Vagina (tissue), 2 donors: ENCODE measurements at places on chromosomes 5 and 9. TPM values are rescaled to one million over a fixed set of nuclear protein-coding genes. Genes with fewer than 3 reads are reported as not detected.
A peak's percentile ranks its signal among the peaks of the same experiment; 100 is the strongest.

The CTXN3 gene
- not detected for total RNA-seq

The CENPP gene
- 9.3 TPM for total RNA-seq

The AGXT2 gene
- not detected for total RNA-seq

The NNT gene
- 40.3 TPM for total RNA-seq

The LEAP2 gene
- 4.2 TPM for total RNA-seq

The SLC35D2 gene
- total RNA-seq = 17.9 TPM

The SPTAN1 gene
- 292 TPM for total RNA-seq

The PLK2 gene
- total RNA-seq = 169 TPM

The CDH9 gene
- total RNA-seq = not detected

The ZBED3 gene
- total RNA-seq = 9.1 TPM

DNA sequence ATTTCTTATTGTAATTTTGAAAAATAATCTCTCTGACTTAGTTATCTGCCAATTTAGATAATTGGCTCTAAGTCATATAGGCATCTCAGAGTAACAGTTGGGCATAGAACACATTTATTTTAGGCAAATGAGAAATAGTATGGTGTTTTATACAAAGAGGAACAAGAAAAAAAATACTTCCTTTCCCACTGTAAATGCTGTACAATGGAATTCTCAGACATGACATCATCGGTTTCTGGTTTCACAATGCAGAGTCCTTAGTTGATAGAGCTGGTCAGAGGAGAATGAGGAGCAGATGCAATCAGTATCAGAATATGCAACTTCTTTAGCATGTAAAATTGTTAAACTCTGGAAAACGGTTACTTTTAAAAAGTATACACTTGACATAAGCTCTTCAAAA lies 49.4 kb downstream of the PLK2 start:
- no peak for DNase-seq

DNA sequence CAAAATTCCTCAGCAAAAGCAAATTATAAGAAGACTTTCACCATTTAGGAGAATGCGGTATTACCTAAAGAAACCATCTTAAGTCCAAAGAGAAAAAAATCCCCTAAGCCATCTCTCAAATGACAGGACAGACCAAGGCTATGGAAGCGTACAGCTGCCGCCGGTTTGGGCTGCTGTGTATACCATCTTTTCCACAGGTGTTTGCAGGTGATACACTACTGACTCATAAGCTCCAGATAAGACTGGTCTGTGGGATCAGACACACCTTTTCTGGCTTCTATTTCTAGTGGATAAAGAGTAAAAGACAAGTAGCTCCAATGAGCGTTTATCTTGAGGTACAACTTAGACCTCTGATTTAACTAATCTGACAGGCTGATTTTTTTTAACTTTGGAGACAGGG lies 7.7 kb downstream of the CDKN2AIPNL start:
- DNase-seq = no peak

- DNase-seq = no peak
These were observed 104.1 kb downstream of the PRDM6 start for GRCh38 chr5:123193176-123193575.

- DNase-seq = no peak
These were observed 7.5 kb downstream of the SLC6A19 start for GRCh38 chr5:1208743-1209488.

DNA sequence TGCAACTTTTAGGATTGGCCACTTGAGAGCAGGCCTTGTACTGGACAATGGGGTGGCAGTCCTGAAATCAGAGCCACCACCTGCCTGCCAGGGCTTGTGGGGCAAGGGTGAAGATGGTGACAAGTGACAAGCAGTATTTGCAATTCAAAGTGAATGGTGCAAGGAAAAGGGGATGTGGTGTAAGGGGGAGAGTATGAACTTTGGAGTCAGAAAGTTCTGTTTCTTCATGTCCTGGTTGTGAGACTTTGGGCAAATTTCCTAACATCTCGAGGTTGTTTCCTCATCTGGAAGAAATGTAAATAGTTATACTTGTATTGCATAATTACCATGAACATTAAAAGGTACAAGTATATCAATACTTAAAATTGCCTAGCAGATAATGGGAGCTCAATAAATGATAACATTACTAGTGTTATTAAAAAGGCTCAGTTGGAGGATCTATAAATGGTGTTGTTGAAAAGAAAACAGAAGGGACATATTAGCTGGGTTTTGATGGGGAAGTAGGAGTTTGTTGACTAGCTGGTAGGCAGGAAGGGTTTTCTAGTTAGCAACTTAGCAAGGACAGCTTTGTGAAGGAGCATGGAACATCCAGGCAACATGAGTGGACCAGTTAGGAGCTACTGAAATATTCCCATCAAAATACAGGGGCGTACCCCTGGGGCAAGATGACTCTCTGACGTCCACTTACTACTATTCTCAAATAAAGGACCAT lies 21.3 kb upstream of the MEGF9 start:
- no peak for DNase-seq

DNA sequence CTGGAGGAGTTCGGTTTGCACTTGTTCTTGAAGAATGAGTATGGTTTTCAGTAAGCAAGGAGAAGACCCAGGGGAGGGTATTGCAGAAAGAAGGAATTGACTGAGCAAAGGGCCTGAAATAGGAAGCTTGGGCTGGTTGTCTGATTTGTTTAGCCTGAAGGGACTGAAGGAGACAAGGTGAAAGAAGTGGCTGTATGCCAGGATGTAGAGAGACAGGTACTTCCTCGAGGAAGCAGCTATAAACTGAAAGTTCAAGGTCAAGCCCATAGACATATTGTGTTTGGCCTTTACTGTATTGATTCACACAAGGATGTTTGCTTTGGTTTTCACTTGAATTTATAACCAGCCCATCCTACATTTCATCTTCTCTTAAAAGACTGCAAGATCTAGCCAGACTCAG lies 183.1 kb downstream of the PALM2AKAP2 start:
- no peak for DNase-seq

DNA sequence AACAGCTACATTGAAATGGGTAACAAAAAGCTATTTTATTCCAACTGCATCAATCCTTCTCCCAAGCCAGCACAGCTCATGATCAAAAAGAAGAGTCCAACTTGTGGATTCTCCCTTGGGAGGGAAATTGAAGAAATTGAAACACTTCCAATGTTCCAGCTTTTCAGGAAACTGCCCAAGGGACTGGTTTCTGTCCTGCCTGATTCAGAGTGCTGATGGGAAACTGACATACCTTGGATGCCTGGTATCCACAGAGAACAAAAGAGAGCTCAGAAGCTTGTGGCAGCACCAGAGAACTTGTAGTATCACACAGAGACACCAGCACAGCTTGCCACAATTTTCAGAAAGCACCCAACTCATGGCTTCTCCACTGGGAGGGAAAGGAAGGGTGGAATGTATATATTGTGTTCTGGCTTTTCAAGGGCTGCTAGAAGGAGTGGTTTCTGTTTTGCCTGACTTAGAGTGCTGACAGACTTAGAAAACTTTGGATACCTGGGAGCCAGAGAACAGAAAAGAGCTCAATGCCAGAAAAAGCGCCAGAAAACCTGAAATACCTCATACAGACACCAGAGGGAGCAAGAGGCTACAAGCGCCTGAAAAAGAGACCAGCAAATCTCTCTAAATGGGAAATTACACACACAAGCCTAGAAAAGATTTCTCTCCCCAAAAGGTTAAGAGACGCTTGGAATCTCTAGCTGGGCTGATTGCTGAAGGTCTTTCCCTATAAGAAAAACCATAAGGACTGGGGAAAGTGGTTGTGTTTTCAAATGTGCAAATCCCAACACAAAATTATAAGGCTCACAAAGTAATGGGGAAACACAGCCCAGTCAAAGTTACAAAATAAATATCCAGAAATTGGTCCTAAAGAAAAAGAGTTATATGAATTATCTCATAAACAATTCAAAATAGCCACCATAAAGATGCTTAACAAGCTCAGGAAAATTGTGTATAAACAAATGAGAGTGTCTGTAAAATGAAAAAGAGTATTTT lies 178.8 kb downstream of the SPOCK1 start:
- no peak for DNase-seq

DNA sequence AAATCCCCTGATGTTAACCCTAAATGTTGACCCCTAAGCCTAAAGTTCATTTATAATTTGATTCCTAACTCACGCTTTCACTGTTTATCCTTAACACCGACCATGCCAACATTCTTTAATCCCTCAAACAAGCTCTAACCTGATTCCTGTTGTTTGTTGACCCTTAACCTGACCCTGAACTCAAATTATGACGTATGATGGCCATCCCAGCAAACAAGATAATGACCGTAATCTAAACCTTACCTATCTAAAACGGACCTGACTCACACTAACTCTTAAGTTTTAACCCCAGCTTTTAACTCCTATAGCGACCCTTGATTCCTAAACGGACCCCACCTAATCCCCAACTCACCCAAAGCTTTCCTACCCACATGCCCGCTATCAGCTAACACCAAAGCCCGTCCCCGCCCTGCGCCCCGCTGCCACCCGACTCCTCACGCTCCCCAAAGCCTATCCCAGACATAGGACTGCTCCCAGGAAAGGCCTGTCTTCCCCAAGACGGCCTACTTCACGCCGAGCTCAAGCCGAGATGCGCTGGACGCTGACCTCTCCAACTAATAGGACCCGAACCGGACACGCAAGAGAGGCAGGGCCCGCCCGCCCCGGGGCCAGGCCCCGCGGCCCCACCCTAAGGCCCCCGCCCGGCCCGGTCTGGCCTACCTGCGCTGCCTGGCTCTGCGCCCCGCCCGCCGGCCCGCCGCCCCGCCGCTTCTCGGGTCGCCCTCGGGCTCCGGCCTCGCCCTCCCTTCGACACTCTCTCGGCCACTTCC lies 395 bp downstream of the TLN1 start:
- DNase-seq = no peak

GRCh38 chr5:137399911-137400310 lies 99.2 kb downstream of the SPOCK1 start:
- no peak for DNase-seq

DNA sequence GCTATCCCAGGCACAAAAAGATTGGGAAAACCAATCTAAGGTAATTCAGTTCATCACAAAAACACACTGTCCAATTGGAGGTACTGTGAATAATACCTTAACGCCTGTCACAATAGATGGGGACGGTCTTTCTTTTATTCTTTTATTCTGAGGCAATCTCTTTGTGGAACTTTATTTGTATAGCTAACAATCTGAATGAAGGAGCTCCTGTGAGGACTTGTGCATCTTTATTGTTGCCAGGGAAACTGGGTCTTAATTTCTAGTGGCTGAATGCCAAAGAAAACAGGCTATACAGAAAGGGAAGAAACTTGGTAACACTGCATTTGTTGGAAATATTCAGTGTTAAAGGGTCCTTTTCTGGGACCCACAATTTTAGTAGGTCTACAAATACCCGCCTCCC lies 546.9 kb upstream of the C9orf72 start:
- no peak for DNase-seq

- no peak for DNase-seq
These were observed 17.8 kb upstream of the CEP72 start for GRCh38 chr5:594226-594860.

DNA sequence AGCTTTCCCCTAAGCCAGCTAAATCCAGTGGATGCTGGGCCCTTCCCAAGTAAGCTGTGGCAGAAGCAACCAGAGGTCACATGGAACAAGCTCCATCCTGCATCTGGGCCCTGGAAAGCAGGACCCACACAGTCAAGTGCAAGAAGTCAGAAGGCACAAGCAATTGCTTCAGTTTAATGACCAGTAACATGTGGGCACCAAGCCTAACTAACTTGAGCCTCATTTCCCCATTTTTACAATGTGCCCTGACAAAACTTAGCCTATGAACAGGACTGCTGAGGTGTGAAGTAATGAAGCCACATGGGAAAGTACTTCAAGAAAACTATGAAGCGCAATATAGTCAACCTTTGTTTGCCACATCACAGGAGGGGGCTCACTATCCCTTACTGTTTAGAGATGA lies 90.5 kb downstream of the TLE1 start:
- no peak for DNase-seq

DNA sequence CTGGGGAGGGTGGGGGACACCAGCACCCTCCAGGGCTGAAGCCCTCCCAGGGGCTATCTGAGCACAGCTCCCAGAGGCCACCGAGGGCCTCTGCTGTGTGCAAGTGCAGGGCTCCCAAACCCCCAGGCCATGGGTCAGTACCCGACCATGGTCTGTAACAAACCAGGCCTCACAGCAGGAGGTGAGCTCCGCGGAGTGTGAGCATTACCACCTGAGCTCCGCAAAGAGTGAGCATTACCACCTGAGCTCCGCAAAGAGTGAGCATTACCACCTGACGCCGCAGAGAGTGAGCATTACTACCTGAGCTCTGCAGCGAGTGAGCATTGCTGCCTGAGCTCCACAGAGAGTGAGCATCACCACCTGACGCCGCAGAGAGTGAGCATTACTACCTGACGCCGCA lies 152.9 kb upstream of the IRX2 start:
- peak; percentile 44 for DNase-seq

DNA sequence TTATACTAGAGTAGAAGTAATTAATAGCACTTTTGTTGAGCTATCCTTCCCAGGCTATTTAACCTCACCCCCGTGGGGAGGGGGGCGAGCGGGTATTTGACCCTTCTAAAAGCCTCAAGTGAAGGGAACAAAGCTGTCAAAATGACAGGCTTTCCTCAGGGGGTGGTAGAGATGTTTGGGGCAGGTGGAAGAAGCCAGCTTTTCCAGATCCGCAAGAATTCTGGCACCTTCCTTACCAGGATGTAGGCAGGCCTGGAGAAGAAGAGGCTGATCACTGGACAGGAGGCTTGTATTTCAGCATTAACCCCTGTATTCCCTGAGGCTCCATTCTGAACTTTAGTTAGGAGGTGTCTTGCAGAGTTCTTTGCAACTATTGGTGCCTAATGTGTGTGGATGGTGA lies 26.2 kb upstream of the MLANA start:
- no peak for DNase-seq

- DNase-seq = no peak
These were observed 149.9 kb upstream of the FBN2 start for GRCh38 chr5:128687930-128688329.

DNA sequence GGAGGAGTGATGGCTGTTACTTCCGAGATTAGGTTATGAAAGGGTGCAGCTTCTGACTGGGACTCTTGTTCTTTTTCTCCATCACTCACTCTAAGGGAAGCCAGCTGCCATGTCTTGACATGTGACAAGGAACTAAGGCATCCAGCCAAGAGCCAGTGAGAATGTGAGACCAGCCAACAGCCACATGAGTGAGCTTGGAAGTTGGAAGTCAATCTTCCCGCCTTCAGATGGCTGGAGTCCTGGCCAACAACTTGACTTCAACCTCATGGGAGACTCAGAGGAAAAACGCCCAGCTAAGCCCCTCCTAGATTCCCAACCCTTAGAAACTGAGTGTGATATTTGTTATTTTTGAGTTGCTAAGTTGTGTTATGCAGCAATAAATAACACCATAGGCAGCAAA lies 201.1 kb downstream of the SNX18 start:
- no peak for DNase-seq

GRCh38 chr5:29005386-29005785 lies 1967.0 kb upstream of the CDH9 start:
- DNase-seq = no peak

DNA sequence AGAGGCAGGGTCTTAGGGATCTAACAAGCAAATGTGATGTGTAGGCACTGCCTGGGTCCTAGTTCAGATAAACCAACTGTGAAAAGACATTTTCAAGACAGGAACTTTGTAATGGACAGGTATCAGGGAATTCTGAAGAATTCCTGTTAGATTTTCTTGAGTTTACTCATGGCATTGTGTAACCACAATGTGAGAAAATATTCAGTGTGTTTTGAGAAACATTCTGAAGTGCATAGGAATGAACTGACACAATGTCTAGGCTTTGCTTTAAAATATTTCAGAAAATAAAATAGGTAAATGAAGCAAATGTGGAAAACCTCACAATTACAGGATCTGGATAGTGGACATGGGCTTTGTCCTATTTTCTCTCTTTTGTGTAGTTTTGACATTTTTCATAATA lies 15.2 kb upstream of the AFAP1L1 start:
- DNase-seq = no peak

GRCh38 chr5:56316299-56316994 lies 83.3 kb upstream of the ANKRD55 start:
- DNase-seq = no peak

- no peak for DNase-seq
These were observed 68.1 kb downstream of the ARHGEF28 start for GRCh38 chr5:73694089-73694488.
